ENCODE measurements at places on chromosomes 1 and 21.

DNA sequence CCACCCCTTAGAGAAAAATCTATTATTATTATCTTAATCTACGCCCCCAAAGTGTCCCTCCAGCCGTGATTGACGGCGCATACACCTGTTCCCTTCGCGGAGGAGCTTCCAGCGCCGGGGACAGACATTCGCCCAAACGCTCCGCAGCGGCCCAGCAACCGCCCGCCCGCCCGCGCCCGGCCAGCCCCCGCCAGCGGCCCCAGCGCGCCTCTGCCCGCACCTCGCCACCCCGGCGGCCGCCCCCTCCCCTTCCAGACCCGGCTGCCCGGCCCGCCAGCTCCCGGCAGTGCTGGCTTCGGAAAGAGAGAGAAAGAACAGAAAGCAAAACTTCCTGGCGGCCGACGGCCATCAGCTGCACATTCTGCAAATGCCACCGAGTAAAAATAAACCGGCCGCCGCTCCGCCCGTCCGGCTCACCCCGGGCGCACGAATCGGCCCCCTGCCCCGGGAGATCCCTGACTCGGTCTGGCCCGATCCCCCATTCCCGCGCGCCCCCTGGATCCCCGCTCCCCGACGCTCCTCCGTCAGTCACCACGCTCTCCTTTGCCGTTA lies 1.6 kb downstream of the CASZ1 start:
- DNase-seq, result peak; percentile 12

GRCh38 chr1:245126530-245126929 lies 28.3 kb upstream of the KIF26B start:
- DNase-seq, result no peak

DNA sequence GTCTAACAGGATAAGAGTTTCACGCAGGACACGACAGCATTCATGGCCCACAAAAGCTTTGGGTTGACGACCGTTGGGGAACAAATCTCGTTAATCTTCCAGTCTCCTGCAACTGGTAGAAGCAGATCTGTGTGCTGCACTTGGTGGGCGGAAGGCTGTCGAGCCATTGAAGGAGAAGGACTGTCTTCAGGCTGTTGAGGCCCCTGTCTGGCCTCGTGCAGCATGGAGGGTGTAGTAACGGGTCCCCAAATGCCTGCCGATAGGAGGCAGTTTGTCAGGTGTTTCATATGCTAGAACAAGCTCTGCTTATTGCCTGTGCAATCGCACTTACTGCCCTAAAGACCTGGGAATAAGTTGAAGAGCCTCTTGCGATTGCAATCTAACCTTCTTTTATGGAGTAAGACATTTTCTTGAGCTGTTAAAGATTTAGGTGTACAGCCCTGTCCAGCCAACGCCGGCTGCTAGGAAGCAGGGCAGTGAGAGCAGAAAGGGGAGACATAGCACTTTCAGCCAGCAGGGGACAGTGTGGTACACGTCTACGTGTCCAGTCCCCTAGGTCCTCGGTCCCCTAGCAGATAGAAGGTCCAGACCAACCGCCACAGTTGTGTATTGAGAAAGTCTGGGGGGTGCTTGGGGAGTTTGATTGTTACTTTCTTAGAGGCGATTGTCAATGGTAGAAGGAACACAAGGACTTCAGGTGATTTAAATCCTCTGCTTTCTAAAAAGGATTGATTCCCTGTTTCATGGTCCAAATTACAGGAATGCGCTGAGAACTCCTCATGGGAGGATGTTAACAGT lies 102.3 kb upstream of the TMPRSS2 start:
- DNase-seq, result peak; percentile 51

DNA sequence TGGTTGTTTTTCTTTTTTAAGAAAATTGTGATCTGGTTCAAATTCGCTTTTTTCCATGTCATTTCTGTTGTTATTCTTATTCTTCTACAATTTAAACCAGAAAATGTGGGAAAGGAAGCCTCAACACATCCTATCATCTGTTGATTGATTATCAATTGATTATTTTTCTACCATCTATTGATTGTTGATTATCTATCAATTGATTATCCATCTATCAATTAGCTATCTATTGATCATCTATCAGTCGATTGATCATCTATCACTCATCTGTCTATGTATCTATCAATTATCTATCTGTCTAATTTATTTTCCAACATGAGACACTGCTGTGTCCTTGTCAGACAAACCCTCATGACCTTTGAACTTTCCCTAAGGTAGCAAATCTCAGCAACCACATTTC lies 136.1 kb upstream of the ARHGEF16 start:
- no peak for DNase-seq

DNA sequence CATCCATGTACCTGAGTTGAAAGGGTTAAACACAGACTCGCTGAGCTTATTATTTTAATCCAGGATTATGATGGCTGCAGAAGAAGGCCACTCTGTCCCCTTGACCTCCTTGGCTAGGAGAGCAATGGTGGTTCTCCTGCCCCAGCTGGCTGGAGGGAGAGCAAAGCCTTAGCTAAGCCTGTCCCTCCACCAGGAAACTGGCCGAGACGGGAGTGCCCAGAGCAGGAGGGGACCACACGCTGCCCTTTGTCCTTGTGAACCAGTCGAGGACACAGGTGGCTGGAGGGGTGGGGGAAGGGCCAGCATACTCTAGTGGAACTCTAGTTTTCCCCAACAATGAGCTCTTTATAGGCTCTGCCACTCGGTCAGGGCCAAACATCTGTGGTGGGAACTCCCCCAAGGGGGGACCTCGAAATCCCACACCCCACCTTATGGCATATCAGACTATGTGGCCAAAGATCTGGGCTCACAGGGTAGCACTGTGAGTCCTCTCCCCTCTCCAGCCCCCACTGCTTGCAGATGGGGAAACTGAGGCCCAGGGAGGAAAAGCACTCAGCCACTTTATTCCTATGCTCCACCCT lies 12.9 kb downstream of the KIAA1614 start:
- DNase-seq, result no peak

- no peak for DNase-seq
Observed at GRCh38 chr1:169207797-169208520, 101.5 kb downstream of the ATP1B1 start.

GRCh38 chr21:28833182-28833581 lies 159.5 kb downstream of the LTN1 start:
- DNase-seq, result no peak

- DNase-seq, result no peak
Observed at GRCh38 chr1:230263568-230264195, 162.4 kb downstream of the PGBD5 start.

DNA sequence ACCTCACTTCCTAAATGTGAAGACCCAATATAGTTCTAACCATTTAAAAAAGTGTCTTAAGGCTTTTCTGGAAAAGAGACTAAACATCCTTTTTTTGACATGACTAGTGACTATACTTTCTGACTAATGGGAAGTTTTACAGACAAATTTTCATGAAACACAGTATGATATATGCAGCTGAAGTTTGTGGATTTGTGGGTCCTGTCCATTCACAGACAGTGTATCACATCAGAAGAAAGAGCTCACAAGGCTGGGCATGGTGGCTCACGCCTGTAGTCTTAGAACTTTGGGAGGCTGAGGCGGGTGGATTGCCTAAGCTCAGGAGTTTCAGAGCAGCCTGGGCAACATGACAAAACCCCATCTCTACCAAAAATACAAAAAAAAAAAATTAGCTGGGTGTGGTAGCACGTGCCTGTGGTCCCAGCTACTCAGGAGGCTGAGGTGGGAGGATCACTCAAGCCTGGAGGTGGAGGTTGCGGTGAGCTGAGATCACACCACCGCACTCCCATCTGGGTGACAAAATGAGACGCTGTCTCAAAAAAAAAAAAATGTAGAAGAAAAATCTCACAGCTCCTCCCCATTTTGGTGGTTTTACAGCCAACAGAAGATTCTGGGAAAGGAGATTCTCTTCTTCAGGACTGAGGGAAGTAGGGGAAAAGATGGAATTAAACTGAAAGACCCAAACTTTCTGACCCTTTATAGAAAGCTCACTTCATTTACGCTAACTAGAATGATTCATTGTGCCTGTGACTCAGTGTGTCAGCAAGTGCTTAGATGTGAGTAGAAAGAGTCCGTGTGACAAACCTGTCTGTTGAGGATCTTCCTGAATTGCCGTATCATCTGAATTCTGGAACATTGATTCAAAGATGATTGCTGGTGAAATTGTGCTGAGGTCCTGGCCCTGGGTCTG lies 15.2 kb upstream of the YRDC start:
- no peak for DNase-seq

- no peak for DNase-seq
Observed at GRCh38 chr1:242788771-242789170, 264.3 kb upstream of the PLD5 start.

GRCh38 chr1:41102653-41103052 lies 81.1 kb upstream of the SLFNL1 start:
- no peak for DNase-seq

GRCh38 chr1:150909585-150910180 lies 16.5 kb upstream of the SETDB1 start:
- no peak for DNase-seq

DNA sequence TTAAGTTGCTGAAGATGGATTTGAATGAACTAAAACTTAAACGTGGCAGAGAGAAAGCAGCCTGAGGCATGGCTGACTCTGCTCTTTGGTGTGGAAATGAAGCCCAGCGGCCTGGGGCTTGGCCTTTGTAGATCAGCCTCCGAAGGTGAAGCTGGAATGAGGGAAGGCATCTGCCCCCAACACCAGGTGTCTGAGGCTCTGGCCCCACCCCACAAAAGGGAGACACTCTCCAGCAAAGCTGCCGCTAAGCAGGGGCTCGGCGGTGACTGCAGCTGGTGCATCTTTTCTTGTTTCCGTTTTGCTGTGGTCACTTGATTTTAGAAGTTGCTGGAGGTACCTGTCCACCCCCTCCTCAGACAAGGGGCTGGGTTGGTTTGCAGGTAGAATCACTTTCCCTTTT lies 38.2 kb upstream of the NID1 start:
- no peak for DNase-seq

DNA sequence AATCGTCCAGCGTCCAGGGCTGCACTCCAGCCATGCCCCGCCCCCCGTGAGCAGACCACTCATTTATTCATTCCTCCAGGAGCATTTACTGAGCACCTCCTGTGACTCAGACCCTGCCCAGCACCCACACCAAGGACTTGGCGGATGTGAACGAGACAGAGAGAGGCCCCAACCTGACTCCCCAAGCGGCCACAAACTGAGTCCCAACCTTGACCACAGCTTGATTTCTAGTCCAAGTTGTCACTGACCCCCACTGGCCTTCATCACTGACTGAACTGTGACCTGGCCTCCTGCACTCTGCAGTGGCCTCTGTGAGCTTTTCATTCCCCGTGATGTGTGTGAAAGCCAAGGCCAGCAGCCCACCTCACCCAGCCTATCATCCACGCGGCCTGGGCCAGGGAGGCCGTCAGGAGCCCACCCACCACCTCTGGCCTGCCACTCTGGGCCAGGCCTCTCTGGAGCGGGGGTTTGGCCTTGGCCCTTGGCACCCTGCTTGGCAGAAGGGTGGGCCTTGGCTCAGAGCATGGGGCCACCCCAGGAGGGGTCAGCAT lies 19.3 kb upstream of the RUNX3 start:
- no peak for DNase-seq

- DNase-seq, result no peak
Observed at GRCh38 chr1:204136814-204137213, 15.0 kb downstream of the ETNK2 start.

DNA sequence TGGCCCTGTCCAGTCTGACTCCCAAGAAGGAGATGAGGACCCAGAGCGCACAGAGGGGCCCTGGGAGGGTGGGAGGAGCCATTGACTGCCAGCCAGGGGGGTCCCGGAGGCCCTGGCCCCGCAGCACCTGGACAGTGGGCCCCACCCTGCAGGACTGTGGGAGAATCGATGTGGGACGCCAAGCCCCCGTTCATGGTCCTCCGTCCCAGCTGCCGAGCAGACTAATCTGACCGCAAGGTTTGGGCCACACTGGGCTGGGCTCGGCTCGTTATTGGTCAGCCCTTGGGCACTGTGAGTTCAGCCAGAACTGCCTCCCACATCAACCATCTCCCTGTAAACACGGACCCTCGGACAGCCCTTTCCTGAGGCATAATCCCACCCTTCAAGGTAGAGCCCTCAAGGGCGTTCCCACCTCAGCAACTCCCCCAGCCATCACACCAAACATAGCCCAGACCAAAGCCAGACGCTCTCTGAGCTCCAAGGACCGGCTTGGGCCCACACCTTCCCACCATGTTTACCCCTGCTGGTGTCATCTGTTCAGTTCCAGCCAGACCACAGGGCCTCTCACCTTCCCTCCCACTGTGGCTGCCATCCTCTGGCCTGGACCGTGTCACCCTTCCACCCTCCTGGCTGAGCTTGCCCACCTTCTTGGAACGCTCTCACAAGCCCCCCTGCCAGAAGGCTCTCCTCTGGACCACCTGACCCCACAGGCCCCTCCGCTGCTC lies 16.2 kb upstream of the POFUT2 start:
- DNase-seq, result no peak

DNA sequence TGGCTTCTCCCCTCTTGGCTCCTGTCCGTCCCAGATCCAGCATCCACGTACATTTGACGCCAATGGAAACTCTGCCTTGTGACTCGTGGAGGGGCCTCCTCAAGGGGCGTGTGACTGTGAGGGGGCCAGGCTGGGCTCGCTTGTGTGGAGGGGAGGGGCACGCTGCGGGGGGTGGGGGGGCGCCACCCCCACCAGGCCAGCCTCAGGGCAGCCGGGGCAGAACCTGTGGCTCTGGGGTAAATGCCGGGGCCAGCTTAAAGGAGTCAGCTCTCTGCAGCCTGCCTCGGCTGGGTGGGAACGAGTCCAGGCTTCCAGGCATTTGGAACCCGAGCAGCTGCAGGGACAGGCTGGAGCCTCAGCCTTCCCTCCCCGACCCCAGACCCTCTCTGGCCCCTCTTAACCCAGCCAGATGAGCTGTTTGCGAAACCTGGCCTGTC lies 94.1 kb downstream of the SIK1 start:
- no peak for DNase-seq

- DNase-seq, result peak; percentile 29
Observed at GRCh38 chr1:246564839-246565750, 966 bp downstream of the TFB2M start.

Measured in activated CD4-positive, alpha-beta T cell treated with anti-CD3 and anti-CD28 coated beads for 48 hours (primary cell).